ENCODE measurements at places on chromosomes 16 and 17.

GRCh38 chr17:74601944-74602572, 10.0 kb upstream of the CD300LD start:
- no peak for DNase-seq

DNA sequence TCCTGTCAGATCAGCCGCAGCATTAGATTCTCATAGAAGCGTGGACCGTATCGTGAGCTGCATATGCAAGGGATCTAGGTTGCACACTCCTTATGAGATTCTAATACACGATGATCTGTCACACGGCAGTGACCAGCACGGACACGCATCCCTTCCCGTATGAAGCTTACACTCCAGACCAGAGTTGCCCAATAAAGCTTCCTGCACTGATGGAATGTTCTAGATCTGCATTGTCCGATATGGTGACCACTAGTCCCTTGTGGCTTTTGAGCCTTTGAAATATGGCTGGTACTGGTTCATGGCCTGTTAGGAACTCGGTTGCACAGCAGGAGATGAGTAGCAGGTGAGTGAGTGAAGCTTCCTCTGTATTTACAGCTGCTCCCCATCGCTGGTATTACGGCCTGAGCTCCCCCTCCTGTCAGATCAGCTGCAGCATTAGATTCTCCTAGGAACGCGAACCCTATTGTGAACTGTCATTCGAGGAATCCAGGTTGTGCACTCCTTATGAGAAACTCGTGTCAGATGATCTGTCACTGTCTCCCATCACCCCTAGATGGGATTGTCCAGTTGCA, 49.8 kb upstream of the ZCCHC14 start:
- no peak for DNase-seq

- no peak for DNase-seq
These were observed 35.4 kb upstream of the ARL4D start for GRCh38 chr17:43363181-43363925.

- no peak for DNase-seq
These were observed 3.6 kb downstream of the MMP28 start for GRCh38 chr17:35791681-35792350.

DNA sequence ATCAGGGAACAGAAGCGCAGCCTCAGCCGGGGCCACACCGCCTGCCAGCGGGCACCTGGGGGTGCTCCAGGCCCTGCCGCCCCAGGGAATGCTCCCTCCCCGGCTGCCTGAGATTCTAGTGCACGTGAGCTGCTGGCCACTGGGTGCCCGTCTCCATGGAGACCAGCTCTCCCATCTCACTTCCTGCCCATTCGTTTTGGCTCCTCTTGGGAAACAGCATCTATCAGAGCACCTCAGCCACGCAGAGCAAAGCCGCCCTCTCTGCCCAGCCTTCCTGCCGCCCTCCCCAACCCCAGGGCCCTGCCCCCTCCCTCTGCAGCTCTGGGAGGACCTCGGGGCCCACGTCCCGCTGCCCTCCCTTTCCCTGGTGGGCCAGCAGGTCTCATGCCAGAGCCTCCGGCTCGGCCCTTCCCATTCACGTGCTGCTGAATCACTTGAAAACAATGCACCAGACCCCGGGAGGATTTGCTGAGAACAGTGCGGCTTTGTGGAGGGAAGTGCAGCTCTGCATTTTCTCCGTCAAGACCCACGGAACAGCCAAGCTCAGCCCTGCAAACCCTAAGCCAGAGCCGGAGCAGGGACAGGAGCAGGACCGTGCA, 19.4 kb downstream of the CEP295NL start:
- DNase-seq, result peak; percentile 88
